ENCODE measurements at places on chromosomes 6 and 20.
A peak's percentile ranks its signal among the peaks of the same experiment; 100 is the strongest.

- DNase-seq: no peak
These were observed 56.9 kb downstream of the PDE10A start for GRCh38 chr6:165605901-165606739.

- DNase-seq: no peak
These were observed 43.1 kb upstream of the FOXP4 start for GRCh38 chr6:41502917-41503671.

DNA sequence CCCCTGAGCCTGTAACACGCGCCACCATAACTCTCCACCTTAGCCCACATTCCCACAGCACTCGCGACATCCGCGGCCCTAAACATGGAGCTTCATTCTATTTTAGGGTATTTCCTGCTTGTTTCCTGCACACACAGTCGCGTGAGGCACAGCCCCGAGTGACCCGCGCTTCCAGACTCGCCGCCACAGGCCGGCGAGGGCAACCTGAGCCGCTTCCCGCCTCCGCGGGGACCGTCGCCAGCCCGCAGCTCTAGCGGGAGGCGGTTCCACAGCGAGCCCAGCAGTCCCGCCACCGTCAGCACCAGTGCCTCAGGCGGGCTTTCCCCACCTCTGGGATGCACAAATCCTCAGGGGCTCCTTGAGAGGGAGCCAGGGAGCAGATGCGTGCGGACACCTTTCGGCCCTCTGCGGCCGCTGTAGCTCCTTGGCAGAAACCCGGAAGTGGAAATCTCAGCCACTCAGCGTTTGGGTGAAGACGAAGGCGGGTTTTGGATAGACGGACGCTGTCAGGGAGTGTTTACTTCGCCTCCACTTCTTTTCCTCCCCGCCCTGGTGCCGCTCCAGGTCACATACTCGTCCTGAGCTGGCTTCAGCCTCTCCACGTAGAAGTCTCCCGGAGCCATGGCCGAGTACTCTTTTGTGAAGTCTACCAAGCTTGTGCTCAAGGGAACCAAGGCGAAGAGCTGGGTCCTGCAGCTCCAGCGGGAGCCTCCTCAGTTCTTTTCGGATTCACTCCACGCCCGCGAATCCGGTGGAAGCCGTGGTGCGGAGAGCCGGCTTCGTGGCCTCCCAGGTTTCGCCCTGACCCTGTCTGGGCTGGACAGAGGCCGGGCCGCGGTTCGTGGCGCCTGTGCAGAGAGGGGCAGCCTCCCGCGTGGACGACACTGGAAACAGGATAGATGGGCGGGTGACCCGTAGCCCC is 2177.4 kb upstream of the DEFB115 start:
- no peak for DNase-seq

DNA sequence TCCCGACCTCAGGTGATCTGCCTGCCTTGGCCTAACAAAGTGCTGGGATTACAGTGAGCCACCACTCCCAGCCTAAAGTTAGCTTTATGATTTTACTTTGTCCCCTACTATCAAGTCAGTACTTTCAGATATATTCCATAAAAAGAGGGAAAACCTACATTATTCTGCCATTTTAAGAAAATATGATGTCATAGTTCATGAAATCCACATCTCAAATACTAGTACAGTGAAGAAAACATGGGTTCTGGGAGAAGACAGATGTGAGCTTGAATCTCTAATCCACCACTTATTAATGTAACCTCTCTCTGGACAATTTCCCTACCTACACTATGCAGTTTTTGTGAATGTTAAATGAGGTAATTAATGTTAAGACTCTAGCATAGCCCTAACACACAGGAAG is 74.5 kb downstream of the PDE10A start:
- DNase-seq: no peak

- DNase-seq: no peak
These were observed 35.8 kb upstream of the PHACTR3 start for GRCh38 chr20:59568509-59569024.

GRCh38 chr20:55934146-55934545 is 71.2 kb downstream of the CBLN4 start:
- DNase-seq: no peak

DNA sequence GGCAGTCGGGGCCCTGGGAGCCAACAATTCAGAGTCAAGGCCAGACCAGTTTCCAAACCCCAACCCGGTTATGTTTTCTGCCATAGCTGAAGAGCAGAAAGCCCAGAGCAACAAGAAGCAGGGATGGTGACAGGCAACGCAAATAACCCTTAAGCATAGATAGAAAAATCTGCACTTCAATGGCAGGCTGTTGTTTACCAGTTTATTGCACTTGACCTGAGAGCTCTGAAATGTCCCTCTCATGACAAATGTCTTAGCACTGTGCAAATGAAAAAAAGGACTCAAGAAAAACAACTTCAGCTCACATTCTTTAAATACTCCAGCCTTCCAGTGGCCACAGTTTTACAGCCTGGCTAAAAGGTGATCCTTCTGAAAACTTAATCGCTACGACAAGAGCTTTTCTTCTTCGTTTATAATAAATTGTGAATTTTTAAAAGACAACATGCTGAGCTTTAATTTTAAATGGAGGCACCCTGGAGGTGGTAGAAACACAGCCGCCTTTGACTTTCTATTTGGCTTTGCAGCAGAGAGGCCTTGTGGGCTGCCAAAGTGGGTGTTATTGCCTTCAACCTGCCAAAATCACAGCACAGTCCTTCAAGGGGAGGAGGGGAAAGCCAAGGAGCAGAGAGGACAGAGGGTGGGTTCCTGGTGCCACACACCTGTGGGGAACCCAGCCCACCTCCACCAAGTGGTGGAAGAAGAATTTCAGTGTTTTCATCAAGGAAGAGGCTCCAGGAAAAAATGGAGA is 289.5 kb upstream of the CDYL start:
- DNase-seq: no peak

DNA sequence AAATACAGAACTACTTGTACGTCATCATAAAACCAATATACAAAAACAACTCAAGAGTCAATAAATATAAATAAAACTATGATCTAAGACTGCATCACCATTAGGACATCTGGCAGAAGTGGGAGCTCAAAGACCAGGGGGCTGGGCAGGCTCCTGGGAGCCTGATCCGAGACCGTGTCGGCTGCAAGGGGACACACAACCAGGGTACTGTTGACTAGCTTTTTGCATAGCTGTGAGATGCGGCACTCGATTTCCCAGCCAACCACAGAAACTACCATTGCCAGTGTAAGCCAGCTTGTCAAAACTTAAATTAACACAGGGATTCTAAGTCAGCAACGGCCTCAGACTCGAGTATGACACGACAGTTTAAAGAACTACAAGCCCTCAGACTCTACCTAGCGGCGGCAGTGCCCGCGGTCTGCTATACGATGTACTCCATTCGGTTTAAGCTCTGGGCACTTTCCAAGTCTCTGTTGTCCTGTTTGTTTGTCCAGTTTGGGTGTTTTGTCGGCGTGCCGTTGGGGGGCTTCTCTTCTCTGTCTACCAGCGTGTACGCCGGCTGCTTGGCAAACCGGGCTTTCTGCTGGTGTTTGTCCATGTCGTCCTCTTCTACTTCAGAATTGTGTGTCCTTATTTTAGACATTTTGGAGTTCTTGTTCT is 34.6 kb downstream of the JAG1 start:
- DNase-seq: no peak

DNA sequence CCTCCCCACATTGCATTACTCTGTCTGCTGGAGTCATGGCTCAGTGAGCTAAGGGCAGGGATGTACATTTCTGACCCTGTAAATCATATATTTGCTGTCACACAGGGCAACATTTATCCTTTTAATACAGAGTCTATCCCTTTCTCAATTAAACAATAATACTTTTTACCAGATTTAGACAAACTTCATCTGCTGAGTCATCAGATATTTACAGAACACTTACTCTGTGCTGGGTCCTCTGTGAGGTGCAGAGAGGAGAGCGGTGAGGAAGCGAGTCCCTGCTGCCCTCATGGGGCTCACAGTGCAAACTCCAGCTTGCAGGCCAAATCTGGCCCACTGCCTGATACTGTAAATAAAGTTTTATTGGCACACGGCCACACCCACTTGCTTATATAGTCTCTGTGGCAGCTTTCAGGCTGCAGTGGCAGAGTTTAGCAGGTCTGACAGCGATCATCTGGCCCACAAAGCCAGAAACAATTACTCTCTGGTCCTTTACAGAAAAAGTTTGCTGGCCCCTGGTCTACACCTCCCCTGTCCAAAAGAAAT is 144.5 kb downstream of the CDH26 start:
- no peak for DNase-seq

GRCh38 chr6:156555116-156555515 is 222.1 kb upstream of the ARID1B start:
- DNase-seq: no peak

DNA sequence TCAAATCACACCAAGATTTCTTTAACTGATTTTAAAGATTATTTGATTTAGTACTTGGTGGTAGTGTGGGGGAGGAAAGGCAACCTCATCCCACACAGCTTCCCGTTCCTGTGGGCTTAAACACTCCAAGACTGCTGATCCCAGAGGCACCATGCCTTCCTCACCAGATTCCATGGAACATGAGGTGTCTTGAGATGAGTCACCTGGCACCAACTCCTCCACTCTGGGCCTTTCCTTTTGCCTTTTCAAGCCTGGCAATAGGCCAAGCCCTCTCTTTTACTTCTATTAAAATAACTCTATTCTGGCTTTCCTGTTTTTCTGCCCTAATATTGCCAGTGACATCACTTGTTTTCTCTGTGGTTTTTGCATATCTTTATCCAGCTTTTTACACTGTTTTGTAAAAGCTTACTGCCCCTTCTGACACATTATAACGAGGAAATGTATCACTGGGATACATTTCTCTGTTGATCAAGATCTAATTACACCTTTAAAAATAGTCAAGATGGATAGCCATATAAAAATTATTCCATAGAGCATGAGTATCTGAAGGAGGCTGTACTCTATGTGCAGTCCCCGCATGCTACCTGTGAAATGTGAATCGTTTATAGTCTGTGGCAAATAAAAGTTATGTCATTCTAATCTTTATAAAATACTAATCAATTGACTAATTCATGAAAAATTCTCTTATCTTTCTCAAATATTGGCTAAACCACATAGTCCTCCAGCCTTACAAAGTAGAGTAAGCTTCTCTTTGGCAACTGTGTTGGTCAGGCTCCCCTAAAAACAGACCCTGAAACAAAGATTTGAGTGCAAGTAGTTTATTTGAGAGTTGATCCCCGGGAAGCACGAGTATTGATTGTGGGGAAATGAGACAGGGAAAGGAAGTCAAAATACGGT is 257.8 kb upstream of the KCNQ5 start:
- peak; percentile 90 for DNase-seq

DNA sequence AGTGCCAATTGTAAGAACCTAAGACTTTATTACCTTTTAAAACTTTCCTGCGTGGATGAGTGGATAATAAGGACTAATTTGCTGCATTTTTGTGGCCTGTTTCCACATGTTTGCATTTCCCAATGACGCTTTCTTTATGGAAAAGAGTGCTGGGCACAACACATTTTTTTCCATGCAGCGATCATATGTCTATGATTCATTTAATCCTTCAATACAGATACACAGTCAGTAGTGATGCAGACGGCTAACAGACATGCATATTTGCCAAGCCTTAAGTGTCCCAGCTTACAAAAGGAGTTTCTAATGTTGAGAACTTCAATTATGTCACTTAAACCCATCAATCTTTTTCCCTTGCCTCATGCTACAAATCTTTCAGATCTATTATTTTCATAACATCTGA is 239.8 kb upstream of the PREP start:
- peak; percentile 50 for DNase-seq

DNA sequence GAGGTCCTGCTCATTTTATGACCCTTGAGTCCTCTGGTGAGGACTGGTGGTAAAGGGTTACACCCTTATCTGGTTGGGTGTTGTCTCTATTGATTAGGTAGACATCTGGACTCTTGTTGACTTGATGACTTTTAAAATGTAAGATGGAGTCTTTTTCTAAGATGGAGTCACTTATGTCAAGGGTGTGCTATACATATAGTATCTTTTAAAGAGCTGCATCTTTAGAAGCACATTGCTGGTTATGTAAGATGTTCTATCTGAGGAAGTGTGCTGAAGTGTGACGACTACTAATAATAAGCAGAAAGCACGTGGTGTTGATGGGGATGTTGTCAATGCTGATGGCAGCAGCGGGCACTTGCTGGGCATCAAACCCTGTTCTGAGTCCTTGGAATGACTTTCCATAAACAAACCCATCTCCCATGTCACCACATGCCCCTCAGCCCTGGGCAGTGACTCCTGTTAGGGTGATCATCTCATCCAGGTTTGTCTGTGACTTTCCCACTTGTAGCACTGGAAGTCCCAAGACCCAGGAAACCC is 229.6 kb downstream of the EYA2 start:
- no peak for DNase-seq

DNA sequence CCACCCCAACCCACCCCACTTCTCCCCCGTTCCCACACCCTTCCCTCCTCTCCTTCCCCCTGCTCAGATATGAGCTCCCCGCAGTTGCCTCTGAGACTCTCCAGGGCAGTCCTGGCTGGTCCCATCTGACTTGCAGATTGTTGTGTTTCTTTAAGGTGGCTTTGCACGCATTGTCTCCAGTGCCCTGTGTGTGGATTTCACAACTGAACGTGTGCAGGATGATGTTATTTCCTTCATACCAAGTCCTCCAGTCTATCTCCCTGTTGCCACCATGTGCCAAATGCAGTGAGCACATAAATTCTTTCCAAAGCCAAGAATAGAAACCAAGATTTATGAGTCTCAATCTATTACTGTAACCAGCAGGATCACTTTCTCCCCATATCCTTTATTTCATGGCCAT is 79.1 kb downstream of the TMEM242 start:
- peak; percentile 55 for DNase-seq

- no peak for DNase-seq
These were observed 7.6 kb downstream of the POLR1C start for GRCh38 chr6:43524483-43524961.
